ENCODE measurements at places on chromosomes 6 and 20.

- DNase-seq = no peak
These were observed 301.9 kb upstream of the SGK1 start for GRCh38 chr6:134619789-134620188.

DNA sequence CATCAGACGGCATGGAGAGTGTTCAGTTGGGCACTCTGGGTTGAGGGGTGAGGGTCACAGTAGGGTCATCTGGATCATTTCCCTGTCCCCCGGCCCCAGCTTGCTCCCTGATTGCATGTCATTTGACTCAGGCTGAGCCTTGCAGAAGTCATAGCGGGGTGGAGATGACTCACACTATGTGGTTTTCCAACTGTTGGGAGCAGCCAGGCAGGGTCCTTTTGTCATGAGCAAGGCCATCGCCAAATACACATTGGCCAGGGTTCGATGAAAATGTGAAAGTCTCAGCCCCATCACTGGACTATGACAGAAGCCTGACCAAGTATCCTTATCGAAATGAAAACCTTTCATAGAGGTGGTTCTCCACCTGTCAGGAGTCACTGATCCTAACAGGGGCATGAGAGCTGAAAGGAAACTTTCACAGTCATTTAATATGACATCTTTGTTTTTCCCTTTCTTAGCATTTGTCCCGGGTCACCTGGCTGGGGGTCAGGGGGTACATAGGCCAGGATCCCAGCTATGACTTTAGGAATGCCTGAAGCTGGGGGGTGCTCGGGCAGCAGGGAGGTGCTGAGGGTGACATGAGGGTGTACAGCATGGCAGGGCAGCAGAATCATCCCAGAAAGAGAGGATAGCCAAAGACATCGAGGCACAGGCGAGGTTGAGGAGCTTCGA is 70.2 kb upstream of the CD93 start:
- no peak for DNase-seq

GRCh38 chr6:135880066-135880972 is 28.8 kb downstream of the PDE7B start:
- DNase-seq = no peak

DNA sequence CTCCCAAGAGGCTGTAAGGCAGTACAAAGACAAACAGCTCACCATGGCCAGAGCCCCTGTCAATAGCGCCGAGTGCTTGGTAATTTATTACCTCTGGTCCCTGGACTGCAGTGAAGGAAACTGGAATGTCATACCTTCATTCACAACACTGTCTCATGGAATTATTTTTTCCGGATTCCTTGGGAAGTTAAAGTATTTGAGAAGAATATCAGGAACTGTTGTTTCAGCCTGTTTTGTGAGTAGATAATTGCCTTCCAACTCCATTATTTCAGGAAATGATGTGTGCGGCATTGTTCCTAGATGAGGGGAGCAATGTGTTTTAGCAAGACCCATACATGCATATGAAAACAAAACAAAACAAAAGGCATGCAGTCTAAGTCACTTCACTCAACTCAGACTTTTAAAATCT is 64.0 kb downstream of the BLOC1S5 start:
- DNase-seq = no peak

DNA sequence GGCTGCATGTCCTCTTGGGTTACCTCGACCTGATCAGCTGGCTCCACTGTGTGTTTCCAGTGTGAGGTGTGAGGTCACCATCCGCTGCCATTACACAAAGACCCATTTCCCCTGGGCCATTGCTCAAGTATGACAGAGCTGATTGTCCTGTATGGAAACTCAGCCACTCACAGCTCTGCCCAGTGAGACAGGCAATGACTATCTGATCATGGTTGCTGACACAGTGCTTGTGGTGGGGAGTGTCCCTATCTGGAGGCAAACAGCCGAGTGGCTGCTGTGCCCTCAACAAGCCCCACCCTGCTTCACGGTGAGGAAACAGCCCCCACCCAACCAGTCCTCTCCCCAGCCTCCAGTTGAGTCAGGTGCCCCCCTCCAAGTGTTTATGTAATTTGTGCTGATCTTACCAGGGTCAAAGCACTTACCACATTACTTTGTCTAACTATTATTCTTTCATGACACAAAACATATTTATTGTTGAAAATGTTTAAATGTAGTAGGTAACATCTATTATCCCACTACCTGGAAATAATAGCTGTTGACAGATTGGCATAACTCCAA is 11.7 kb upstream of the MAPK13 start:
- DNase-seq = no peak

- DNase-seq = no peak
These were observed 49.2 kb upstream of the IL17A start for GRCh38 chr6:52136934-52137467.

DNA sequence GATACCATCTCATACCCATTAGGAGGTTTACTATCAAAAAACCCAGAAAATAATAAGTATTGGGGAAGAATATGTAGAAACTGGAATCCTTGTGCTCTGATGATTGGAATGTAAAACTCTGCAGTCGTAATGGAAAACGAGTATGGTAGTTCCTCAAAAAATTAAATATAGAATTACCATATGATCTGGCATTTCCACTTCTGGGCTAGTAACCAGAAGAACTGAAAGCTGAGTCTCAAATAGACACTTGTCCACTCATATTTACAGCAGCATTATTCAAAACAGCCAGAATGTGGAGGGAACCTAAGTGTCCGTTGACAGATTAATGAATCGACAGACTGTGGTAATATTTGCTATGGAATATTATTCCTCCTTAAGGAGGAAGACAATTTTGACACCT is 44.3 kb downstream of the FOXC1 start:
- DNase-seq = no peak

- DNase-seq = no peak
These were observed at the start of gene CYP24A1 for GRCh38 chr20:54173653-54174456. Gene CYP24A1, minus strand, starts transcription at chr20:54173986. Its CDS starts 407 bp downstream, at chr20:54173579.

- no peak for DNase-seq
These were observed 149.0 kb upstream of the FUT9 start for GRCh38 chr6:95866732-95867131.
